ENCODE measurements at places on chromosomes 6 and 20.
A peak's percentile ranks its signal among the peaks of the same experiment; 100 is the strongest.

- DNase-seq = no peak
These were observed 6.1 kb upstream of the PRSS16 start for GRCh38 chr6:27241443-27241842.

GRCh38 chr20:62363920-62364851 is 2.9 kb downstream of the LAMA5 start:
- no peak for DNase-seq

- DNase-seq = no peak
These were observed 85.0 kb downstream of the FNDC1 start for GRCh38 chr6:159254186-159254585.

- DNase-seq = no peak
These were observed 525.8 kb upstream of the POU3F2 start for GRCh38 chr6:98308564-98308963.

DNA sequence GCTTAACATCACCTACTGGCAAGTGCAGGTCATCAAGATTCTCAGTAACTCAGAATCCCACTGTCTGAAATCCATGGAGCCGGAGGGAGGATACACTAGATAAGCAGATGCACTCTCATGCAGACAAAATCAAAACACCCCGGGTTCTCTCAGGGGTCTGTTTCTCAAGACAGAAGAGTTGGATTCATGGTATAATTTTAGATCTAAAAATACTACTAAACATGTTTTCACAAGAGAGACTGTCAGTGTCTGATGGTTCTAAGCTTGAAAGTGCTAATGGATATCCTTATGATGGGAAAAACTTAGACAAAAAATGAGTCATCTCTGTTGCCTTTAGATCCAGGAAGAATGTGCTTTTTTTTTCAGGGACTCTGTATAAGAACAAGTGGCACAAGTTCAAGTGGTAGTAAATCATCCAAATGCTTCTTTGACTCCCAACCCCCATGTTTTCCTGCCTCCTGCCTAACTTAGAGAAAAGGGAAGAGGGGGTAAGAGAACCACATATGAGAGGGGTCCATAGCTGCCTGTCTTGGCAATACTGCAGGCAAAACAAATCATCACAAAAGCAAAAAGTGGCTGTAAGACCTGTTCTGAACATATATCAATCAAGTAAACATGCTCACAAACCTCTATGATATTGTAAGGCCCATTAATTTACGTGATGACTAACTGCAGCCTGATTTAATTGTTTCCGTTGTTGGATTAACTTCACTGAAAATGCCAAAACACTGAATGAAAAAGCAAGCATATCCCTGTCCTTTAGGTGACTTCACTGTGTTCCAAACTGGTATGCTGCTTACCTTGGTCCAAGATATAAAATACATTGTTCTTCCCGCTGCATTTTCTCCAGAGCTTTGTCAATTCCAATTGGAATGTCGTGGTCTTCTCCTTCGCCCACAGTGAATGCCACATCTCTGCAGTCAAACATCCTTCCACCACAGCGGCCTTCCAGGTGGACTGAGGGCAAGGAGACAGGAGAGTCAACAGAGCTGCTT is 84.0 kb upstream of the TULP1 start:
- peak; percentile 47 for DNase-seq

DNA sequence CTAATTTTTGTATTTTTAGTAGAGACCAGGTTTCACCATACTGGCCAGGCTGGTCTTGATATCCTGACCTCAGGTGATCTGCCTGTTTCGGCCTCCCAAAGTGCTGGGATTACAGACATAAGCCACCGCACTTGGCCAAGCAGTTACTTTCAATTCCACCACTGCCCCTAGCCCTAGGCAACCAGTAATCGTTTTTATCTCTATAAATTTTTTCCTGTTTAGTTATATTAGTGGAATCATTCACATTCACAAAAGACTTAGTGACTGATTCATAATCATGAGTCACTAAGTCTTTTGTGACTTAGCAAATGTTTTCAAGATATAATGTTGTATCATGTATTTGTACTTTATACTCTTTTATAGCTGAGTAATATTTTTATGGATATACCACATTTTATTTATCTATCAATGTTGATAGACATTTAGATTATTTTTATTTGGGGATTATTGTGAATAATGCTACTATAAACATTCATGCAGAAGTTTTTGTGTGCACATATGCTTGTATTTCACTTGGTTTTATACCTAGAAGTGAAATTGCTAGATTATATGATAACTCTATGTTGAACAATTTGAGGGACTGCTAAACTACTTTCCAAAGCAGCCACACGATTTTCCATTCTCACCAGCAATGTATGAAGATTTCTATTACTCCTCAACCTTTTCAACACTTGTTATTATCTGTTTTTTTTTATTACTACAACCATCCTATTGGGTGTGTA is 421.4 kb upstream of the ID4 start:
- DNase-seq = no peak

DNA sequence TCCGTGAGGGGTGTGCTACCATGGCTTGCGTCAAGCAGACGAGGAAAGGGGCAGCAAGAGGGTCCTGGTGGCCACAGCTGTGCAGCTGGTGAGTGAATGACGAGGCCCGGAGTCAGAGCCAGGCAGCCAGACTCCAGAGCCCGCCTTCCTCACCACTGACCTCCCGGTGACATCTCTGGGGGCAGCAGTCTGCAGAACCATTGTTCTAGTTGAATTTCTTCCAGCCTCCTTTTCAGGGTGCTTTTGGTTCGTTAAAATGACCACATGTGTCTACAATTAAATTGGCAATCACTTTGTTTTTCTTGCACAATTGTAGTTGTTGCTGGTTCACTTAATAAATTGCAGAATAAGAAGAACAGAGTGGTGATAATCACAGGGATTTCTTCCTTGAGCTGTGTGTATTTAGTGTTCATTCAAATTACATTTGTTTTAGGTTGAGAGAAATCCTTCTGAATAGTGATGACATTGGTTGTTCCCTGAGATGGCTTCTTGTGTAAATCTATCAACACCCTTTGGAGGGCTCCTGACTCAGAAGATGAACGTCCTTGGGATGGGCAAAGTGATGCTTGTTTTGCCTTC is 96.4 kb downstream of the TULP4 start:
- DNase-seq = no peak
